ENCODE measurements at places on chromosomes 7 and 10.

DNA sequence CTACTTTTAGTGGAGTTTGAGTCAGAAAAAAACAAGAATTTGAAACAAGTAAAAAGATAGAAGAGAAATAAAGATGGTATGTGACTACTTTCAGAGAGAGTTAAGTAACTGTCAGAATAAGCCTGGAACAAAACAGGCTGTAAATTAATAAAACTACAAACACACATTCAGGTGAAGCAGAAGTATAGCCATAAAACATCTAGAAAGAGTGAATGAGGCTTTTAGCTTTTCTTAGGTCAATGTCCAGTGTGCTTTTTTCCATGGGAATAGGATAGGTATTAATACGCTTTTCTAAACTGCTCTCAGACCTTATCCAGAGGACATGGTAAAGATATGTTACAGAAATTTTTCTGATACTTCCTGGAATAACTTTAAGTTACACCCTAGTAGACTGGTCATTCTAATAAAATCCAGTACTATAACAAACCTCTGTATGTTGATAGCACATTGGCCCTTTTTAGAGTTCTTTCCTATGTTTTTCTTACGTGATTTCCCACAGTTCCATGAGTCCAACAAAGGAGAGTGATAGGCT lies 23.3 kb downstream of the TMEM106B start:
- no peak for DNase-seq

GRCh38 chr10:33098951-33099663 lies 141.1 kb upstream of the ITGB1 start:
- DNase-seq, result no peak

GRCh38 chr7:7237201-7237977 lies 55.0 kb downstream of the C1GALT1 start:
- no peak for DNase-seq

GRCh38 chr7:150322114-150322832 lies 882 bp upstream of the LRRC61 start:
- peak; percentile 29 for DNase-seq

DNA sequence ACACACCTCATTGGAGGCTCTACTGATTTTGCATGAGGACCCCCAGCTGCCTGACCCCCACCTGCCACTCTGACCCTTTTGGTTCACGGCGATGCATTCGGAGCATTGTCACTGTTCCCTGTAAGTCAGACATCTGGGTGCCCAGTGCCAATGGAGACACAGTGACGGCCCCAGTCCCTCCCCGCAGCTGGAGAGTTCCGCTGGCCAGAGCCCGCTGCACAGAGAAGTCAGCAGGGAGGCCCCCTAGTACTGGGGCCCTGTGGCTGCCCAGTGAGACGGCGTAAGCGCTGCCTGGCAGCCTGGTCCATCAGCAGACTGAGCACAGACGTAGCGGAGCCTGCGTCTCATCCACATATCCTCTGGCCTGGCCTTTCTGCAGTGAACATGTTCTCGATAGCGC lies 77.5 kb downstream of the NKX6-2 start:
- no peak for DNase-seq

DNA sequence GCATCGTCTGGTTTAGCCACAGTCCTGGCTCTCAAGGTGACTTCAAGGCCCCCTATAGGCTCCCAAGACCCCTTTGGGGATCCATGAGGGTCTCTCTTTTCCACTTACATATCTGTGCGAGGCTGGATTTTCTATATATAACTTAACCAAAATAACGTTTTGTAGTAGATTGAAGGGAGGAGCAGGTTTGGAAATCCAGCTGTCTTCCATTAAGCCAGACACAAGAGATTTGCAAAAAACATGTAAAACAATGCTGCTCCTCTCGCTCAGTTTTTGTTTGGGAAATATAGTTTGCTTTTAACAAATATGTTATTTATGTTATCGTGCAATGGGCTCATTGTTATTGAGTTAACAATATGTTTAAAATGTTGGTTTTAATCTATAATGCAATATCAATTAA lies 811.2 kb downstream of the TYW1 start:
- no peak for DNase-seq

DNA sequence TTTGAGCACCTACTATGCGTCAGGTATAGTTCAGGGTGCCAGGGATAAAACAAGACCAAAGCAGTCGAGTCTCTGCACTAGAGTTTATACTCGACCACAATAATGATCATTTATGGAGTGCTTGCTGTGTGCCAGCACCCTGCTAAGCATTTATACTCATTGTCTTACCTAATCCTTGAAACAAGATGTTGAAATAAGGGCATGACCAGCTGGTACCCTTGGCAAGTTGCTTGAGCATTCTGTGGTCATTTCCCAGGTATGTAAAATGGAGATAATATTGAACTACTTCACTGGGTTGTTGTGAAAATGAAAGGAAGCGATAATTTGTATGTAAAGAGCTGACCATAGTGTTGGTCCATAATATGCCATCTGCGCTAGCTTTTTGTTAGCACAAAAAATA lies 185.4 kb downstream of the CYP26A1 start:
- DNase-seq, result no peak

DNA sequence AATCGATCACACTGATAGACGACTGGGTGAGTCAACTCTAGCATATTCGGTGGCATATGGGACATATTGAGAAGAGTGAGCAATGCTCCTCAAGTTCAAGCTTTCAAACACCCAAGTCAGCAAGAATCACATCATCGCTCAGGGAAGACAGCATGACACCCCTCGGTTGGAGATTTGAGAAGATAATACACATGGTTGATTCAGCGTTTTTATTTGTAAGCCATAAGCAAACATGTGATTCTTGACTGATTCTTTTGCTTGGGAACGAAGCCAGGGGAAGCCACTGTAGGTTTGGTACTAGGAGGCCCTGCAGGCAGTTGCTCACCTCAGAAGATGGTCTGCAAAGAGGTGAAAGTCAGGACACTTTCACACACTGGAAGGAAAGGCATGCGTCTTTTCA lies 12.6 kb downstream of the UCMA start:
- no peak for DNase-seq

DNA sequence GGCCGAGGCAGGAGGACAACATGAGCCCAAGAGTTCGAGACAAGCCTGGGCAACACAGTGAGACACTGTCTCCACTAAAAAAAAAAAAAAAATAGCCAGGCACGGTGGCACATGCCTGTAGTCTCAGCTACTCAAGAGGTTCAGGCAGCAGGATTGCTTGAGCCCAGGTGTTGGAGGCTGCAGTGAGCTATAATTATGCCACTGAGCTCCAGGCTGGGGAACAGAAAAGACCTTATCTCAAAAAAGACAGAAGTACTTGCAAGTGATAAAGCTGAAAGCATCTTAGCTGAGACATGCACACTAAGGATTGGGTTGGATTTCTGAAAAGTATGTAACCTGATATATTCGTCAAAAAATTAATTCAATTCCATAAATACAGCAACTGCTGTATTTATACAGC lies 68.4 kb downstream of the PPP1R3C start:
- DNase-seq, result no peak

GRCh38 chr10:14562218-14563075 lies 212.2 kb downstream of the FAM107B start:
- no peak for DNase-seq

DNA sequence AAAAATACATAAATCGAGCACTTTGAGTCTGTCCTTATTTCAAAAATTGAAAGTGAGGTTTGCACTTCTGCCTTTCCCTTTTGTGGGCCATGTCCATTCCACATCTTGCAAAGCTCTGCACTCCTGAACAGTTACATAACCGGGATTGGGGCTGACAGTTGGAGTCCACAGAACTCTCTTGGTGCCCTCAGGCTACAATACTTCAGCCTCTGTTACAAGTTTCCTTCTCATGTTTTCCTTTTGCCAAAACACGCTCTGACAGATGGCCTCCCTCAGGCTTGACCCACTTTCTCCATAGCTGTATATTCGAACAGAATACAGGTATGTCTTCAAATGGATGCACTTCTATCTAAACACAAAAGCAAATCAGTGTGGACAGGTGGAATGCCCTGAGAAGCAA lies 335.9 kb downstream of the WDR37 start:
- no peak for DNase-seq

DNA sequence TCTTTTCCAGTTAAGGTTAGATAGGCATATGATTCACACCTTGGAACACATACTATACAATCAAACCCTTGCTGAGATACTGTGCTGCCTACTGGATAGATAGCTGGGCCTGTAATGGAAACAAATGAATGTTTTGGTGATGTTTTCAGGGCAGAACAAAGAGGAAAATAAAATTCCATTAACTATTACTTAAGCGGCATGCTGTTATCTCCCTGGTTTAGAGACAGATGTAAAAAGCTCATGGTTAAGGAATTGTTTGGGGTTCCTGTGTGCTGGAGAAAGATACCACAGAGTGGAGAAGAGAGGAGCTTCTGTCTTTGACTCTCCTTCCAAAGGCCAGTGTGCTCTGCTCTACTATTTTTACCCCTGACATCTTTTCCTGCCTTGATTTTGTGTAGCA lies 341.1 kb downstream of the PLXDC2 start:
- DNase-seq, result no peak

DNA sequence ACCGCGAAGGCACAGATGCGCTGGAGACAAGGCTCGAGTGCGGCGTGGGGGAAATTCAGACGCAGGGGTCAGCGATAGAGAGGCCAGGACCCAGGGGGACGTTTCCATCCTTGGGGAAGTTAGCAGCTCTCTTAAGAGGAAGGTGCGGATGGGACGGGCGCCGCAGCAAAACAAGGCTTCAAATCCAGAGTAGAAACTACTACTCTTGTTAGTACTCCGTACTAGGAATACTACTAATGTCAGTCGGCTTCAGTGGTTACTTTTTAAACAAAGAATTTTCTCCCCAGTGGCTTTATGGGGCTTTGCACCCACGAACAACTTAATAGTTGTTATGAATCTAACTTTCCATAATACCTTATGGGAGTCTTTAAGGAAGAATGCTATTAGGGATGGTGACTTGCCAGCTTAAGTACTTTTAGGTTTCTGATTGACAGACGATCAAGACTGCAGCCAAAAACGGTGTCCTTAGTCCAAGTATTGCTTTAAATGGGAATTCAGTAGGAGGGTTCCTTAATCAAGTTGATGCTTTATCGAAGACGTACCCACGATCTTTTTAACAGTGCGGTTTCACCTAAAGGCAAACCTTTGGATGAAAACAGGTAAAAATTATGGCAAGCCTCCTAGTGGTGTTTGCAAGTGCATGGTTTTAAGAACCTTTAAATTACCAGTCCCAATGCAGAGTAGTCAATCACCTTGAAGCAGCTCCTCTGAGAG lies 812 bp upstream of the IDE start:
- DNase-seq, result no peak

Measured in HepG2 (cell line).